ENCODE measurements at places on chromosomes 4 and X.
A peak's percentile ranks its signal among the peaks of the same experiment; 100 is the strongest.

GRCh38 chr4:86359944-86360478 lies at the start of gene MAPK10:
Gene MAPK10, minus strand, starts transcription at chr4:86360053.
- peak within 1 kb of the TSS; percentile 76 for H3K27ac ChIP-seq
- no peaks in the 10 kb centered on the region for H3K36me3 ChIP-seq
- peaks cover 12% of the 10 kb centered on the region for H3K27me3 ChIP-seq

DNA sequence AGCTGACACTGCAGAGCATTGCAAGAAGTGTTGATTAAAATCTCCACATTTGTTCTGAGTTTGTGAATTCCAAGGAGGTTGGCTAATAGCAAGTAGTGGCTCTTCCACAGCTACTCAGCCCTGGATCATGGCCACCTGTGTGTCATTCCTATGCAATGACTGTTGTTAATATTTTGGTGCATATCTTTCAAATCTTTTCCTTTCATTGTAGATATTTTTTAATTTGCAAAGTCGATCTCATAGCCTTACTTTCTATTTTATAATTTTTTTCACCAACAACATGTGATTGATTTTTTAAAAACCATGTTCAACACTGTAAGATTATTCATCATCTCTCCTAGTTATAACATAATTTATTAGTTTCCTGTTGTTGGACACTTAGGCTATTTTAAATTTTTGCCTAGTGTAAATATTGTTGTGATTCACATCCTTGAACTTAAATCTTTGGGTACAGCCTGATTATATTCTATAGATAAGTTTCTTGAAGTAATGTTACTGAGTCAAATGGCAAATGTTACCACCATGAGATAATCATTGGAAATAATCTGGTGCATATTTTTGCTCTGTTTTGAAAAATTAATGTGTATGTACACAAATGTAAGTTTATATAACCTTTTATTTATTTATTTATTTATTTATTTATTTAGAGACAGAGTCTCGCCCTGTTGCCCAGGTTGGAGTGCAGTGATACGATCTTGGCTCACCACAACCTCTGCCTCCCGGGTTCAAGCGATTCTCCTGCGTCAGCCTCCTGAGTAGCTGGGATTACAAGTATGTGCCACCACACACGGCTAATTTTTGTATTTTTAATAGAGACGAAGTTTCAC lies 17.1 kb upstream of the ARHGAP10 start:
- H3K27me3 ChIP-seq: peaks cover 7% of the 10 kb centered on the region
- H3K4me1 ChIP-seq: no peaks in the 10 kb centered on the region
- no peaks in the 10 kb centered on the region for H3K36me3 ChIP-seq
- no peak for DNase-seq
- no peak overlapping the region for H3K4me3 ChIP-seq

GRCh38 chr4:151992332-151993154 lies 231.7 kb upstream of the GATB start:
- peaks cover 57% of the 10 kb centered on the region for H3K4me1 ChIP-seq
- no peak overlapping the region for H3K4me3 ChIP-seq
- no peaks in the 10 kb centered on the region for H3K27me3 ChIP-seq
- DNase-seq: no peak
- no peak overlapping the region for H3K27ac ChIP-seq

GRCh38 chr4:123804196-123804721 lies 407.7 kb downstream of the SPRY1 start:
- H3K4me3 ChIP-seq: no peak overlapping the region
- DNase-seq: no peak
- peaks cover 3% of the 10 kb centered on the region for H3K36me3 ChIP-seq

GRCh38 chr4:184250795-184251669 lies 33.4 kb upstream of the ENPP6 start:
- H3K27ac ChIP-seq: no peak overlapping the region
- no peak overlapping the region for H3K4me3 ChIP-seq
- H3K27me3 ChIP-seq: no peaks in the 10 kb centered on the region
- peak; percentile 25 for DNase-seq
- H3K4me1 ChIP-seq: peaks cover 4% of the 10 kb centered on the region

DNA sequence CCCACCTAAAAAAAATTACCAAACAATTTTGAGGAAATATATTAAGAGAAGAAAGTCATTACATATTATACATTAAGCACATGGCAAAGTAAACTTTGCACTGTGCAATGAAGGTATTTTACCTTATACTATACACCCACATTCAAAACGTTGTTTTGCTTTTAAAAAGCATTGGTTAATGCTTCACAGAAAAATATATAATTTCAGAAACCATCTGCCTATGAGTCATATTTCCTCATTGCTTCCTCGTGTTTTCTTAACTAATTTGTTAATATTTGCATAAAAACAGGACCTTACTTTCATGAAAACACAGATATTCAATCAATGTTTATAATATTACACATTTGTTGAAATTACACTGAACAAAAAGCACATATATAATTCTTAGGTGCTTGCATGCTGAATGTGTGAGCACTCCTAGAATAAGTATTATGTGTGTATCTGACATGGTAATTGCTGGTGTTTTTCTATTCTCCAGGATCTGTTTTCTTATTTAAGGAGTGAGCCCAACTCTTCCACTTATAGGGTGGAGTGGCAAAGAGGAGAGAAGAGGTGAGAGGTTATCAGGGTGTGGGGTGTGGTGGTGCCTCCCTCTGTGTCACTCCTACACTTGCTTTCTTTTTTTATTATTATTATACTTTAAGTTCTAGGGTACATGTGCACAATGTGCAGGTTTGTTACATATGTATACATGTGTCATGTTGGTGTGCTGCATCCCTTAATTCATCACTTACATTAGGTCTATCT lies 95.1 kb upstream of the IQCM start:
- no peak for DNase-seq
- H3K4me3 ChIP-seq: no peak overlapping the region
- no peaks in the 10 kb centered on the region for H3K4me1 ChIP-seq
- H3K36me3 ChIP-seq: no peaks in the 10 kb centered on the region

DNA sequence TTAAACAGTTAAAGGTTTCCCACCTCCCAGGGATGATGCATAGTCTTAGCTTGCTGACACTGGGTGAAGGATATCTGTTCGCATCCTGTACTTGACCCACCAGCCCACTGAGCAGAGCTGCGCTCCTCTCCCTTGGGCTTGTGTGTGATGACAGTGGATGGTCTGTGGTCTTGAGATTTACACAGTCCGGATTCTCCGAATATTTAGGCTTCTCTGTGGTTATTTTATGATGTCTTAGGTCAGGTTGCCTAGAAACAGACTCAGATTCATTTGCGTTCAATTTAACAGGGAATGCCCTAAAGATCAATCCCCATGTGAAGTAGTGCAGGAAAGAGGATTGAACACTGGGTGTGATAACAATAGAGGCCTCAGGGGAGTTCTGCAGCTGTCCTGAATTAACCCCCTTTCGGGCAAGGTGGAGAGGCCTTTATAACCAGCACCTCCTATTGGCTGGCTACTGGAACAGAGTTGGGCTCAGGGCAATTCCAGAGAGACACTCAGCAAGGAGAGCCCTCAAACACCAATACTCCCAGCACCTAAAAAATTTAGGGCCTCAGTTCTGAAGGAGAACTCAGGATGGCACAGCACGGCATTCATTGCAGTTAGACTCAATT lies 653.2 kb upstream of the GALNT7 start:
- DNase-seq: no peak
- H3K27me3 ChIP-seq: no peaks in the 10 kb centered on the region
- no peak overlapping the region for H3K4me3 ChIP-seq
- H3K36me3 ChIP-seq: no peaks in the 10 kb centered on the region
- H3K4me1 ChIP-seq: no peaks in the 10 kb centered on the region
- H3K27ac ChIP-seq: no peak overlapping the region

DNA sequence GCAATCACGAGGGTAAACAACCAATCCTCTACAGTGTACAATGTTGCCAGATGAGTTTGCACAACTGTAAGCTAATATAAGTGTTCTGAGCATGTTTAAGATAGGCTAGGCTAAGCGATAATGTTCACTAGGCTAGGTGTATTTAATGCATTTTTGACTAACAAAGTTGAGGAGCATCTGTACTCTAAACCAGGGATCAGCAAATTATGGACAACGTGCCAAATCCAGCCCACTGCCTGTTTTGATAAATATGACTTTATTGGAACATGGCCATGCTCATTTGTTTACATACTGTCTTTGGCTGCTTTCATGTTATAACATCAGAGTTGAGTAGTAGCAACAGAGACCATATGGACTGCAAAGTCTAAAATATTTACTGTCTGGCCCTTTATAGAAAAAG lies 46.3 kb upstream of the ARHGEF6 start:
- H3K27ac ChIP-seq: no peak overlapping the region
- peaks cover 5% of the 10 kb centered on the region for H3K36me3 ChIP-seq
- no peaks in the 10 kb centered on the region for H3K4me1 ChIP-seq
- no peak overlapping the region for H3K4me3 ChIP-seq
- H3K27me3 ChIP-seq: no peaks in the 10 kb centered on the region

- peaks cover 2% of the 10 kb centered on the region for H3K27me3 ChIP-seq
- H3K36me3 ChIP-seq: no peaks in the 10 kb centered on the region
- no peak for DNase-seq
- no peaks in the 10 kb centered on the region for H3K4me1 ChIP-seq
- no peak overlapping the region for H3K4me3 ChIP-seq
- no peak overlapping the region for H3K27ac ChIP-seq
Observed at GRCh38 chr4:89997171-89997704, 102.6 kb downstream of the MMRN1 start.

GRCh38 chr4:99314211-99314610 lies 7.0 kb downstream of the ADH1B start:
- no peaks in the 10 kb centered on the region for H3K4me1 ChIP-seq
- H3K27me3 ChIP-seq: peaks cover 14% of the 10 kb centered on the region
- no peak overlapping the region for H3K27ac ChIP-seq
- no peak overlapping the region for H3K4me3 ChIP-seq

GRCh38 chr4:99301376-99302164 lies 10.8 kb upstream of the ADH1A start:
- H3K4me3 ChIP-seq: no peak overlapping the region
- H3K27ac ChIP-seq: no peak overlapping the region
- no peaks in the 10 kb centered on the region for H3K4me1 ChIP-seq
- DNase-seq: no peak
- H3K27me3 ChIP-seq: peaks cover 3% of the 10 kb centered on the region

GRCh38 chr4:145486603-145487002 lies 5.0 kb downstream of the SMAD1 start:
- no peak overlapping the region for H3K27ac ChIP-seq
- no peaks in the 10 kb centered on the region for H3K36me3 ChIP-seq
- no peak for DNase-seq
- no peak overlapping the region for H3K4me3 ChIP-seq
- H3K4me1 ChIP-seq: no peaks in the 10 kb centered on the region

- no peak for DNase-seq
- no peak overlapping the region for H3K4me3 ChIP-seq
- H3K27ac ChIP-seq: no peak overlapping the region
Observed at GRCh38 chr4:174708381-174708780, 120.7 kb downstream of the GLRA3 start.

- H3K4me3 ChIP-seq: no peak overlapping the region
- peaks cover 12% of the 10 kb centered on the region for H3K4me1 ChIP-seq
- H3K27ac ChIP-seq: no peak overlapping the region
- peaks cover 40% of the 10 kb centered on the region for H3K27me3 ChIP-seq
- no peaks in the 10 kb centered on the region for H3K36me3 ChIP-seq
- DNase-seq: no peak
Observed at GRCh38 chr4:165010487-165010886, 21.3 kb upstream of the TRIM60 start.

DNA sequence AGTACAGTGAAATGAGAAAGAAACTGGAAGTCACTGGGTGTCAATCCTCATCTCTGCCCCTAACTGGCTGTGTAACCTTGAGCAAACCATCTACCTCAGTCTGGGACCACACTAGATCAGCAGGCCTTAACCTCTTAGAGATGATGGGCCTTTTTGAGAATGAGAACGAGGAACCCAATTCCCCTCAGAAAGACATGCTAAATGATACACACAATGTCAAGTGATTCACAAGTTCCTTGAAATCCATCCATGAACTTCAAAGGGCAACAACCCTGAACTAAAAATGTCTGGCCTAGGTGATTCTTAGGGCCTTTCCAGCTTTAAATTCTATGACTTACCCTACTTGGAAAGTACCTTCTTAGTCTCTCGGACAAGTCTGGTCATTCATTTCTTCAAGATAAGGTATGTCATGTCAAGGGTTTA lies 47.4 kb downstream of the ACSL4 start:
- no peak for DNase-seq
- peaks cover 13% of the 10 kb centered on the region for H3K4me1 ChIP-seq
- H3K27ac ChIP-seq: no peak overlapping the region
- peaks cover 2% of the 10 kb centered on the region for H3K36me3 ChIP-seq
- no peaks in the 10 kb centered on the region for H3K27me3 ChIP-seq
- no peak overlapping the region for H3K4me3 ChIP-seq

GRCh38 chrX:39859991-39860861 lies 237.5 kb downstream of the BCOR start:
- H3K4me3 ChIP-seq: peak overlapping the region; percentile 60
- no peak overlapping the region for H3K27ac ChIP-seq
- H3K36me3 ChIP-seq: no peaks in the 10 kb centered on the region
- no peaks in the 10 kb centered on the region for H3K27me3 ChIP-seq
- peak; percentile 68 for DNase-seq
- peaks cover 28% of the 10 kb centered on the region for H3K4me1 ChIP-seq

GRCh38 chr4:81565142-81565870 lies 93.6 kb upstream of the RASGEF1B start:
- no peaks in the 10 kb centered on the region for H3K27me3 ChIP-seq
- no peaks in the 10 kb centered on the region for H3K36me3 ChIP-seq
- H3K27ac ChIP-seq: no peak overlapping the region

GRCh38 chr4:25377572-25378436 lies 741 bp downstream of the ANAPC4 start:
- no peak overlapping the region for H3K4me3 ChIP-seq
- no peaks in the 10 kb centered on the region for H3K36me3 ChIP-seq
- no peaks in the 10 kb centered on the region for H3K27me3 ChIP-seq
- no peak for DNase-seq
- H3K4me1 ChIP-seq: peaks cover 17% of the 10 kb centered on the region

GRCh38 chrX:129981200-129981553 lies 1.3 kb upstream of the BCORL1 start:
- H3K4me3 ChIP-seq: no peak overlapping the region
- H3K36me3 ChIP-seq: no peaks in the 10 kb centered on the region
- H3K4me1 ChIP-seq: peaks cover 33% of the 10 kb centered on the region
- peak overlapping the region; percentile 19 for H3K27ac ChIP-seq

DNA sequence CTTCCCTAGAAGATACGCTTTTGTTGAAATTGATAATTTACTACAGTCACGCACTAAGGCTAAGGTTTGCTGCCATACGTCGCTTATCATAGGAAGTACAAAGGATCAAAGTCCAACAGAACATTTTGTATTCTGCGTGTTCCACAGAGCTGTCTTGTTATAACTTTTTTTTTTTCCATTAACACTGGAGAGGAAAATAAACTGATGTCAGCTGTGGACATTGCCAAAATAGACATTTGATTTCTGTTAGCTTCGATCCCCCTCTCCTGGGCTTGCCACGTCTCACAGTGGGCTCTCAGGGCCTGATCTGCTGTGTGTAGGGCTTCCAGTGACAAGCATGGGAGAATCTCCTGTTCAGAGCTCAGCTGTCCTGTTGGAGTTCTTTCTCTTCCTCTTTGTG lies 93.3 kb downstream of the SPATA18 start:
- DNase-seq: no peak
- H3K27ac ChIP-seq: no peak overlapping the region
- H3K27me3 ChIP-seq: no peaks in the 10 kb centered on the region
- no peaks in the 10 kb centered on the region for H3K36me3 ChIP-seq
- no peak overlapping the region for H3K4me3 ChIP-seq
- H3K4me1 ChIP-seq: no peaks in the 10 kb centered on the region

All from naive thymus-derived CD8-positive, alpha-beta T cell (primary cell).